ENCODE measurements at places on chromosomes 3 and 15. TPM values are rescaled to one million over a fixed set of nuclear protein-coding genes. Genes with fewer than 3 reads are reported as not detected.
A peak's percentile ranks its signal among the peaks of the same experiment; 100 is the strongest.

DNA sequence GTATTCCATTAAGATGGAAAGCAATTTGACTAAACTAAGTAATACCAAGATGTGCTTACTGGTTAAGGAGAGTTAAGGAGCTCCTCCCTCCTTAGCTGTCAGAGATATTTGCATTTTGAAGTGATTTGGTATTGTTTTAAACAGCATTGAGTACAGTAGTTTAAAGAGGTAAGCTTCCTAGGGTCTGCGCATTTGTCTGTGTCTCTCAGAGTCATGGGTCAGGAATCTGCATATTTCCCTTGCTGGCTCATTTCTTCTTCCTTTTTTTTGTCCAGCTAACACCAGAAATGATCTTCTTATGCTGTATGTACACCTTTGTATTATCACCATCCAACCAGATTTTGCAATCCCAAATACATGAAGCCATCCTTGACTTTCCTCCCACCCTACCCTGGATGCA lies 163.0 kb upstream of the BFSP2 start:
- no peak overlapping the region for H3K27ac ChIP-seq
- no peak overlapping the region for H3K4me3 ChIP-seq
- H3K27me3 ChIP-seq = peaks cover 12% of the 10 kb centered on the region
- no peak for DNase-seq
- no peaks in the 10 kb centered on the region for H3K4me1 ChIP-seq
- H3K36me3 ChIP-seq = no peaks in the 10 kb centered on the region

- H3K36me3 ChIP-seq = no peaks in the 10 kb centered on the region
- H3K4me1 ChIP-seq = peaks cover 34% of the 10 kb centered on the region
- peak overlapping the region; percentile 57 for H3K27ac ChIP-seq
- peaks cover 15% of the 10 kb centered on the region for H3K27me3 ChIP-seq
Observed at GRCh38 chr15:70142072-70142321, 44.3 kb upstream of the TLE3 start.

DNA sequence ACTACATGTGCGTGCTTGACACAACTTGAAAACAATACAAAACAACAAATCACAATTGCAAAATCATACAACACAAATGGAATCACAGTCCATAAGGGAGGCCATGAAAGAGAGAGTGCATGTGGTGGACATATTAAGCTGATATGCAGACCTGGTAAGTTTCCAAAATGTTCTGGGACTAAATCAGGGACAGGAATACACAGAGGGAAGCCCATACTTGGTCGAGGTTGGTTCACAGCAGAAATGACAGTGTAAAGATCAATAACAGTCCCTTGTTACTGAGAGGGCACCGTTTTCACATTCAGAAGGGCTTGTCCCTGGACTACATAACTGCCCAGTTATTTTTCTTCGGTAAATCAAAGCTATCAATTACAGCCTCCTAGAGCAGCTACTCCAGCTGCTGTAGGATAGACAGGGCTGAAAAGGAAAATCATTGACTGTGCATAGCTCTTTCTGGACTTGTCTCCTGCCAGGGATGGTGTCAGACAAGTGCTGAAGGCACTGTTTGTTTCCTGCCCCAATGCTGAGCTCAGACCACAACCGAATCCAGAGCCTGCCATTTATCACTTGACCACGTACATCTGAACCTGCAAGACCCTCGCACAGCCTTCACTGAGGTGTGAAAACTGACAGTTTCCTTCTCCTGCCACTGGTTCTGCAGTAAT lies 79.5 kb upstream of the KCNMB2 start:
- DNase-seq = no peak
- H3K4me1 ChIP-seq = no peaks in the 10 kb centered on the region
- no peaks in the 10 kb centered on the region for H3K36me3 ChIP-seq
- H3K27me3 ChIP-seq = peaks cover 22% of the 10 kb centered on the region
- no peak overlapping the region for H3K4me3 ChIP-seq
- no peak overlapping the region for H3K27ac ChIP-seq

DNA sequence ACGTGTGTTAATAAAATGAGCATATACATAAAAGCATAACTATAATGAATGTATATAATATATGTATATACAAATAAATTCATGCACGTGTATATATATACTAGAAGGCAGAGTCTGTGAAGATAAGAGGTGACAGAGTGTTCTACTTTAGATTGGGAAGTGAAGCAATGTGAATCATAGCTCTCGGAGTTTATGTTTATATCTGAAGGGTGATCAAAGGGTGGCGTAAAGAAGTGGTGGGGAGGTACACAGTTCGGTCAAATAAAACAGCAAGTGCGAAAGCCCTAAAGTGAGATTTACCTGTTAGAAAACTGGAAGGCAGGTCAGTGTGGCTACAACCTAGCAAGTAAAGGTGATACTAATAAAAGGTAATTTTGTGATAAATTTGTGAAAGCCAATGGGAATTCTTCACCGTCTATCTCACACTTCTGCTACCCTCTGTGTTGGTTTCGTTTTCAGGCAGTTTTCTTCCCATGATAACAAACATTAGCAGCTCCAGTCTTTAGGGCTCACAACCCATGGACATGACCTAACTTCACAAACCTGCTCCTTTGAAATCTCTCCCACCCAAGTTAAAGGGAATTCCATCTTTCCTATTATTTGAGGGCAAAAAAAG lies 46.7 kb upstream of the BCHE start:
- DNase-seq = no peak
- H3K27ac ChIP-seq = no peak overlapping the region
- no peaks in the 10 kb centered on the region for H3K27me3 ChIP-seq
- no peak overlapping the region for H3K4me3 ChIP-seq
- H3K4me1 ChIP-seq = no peaks in the 10 kb centered on the region

DNA sequence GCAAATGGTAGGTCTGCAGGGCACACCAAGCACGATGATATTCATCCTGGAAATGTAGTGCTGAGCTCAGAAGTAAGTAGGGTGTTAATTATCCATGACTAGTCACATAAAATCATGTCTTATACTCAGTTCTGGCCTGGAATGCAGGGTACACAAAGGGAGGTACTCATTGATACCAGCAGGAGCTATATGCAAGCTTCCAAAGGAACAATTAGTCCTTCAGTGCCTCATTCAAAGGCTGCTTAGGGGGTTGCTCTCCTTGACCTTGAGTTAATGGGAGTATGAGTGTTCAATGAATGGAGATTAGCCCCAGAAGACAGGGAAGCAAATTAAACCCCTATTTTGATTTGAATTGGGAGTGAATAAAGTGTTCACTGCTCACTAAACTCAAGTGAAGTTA lies 38.3 kb downstream of the CNTN6 start:
- no peaks in the 10 kb centered on the region for H3K27me3 ChIP-seq
- no peak for DNase-seq
- no peak overlapping the region for H3K4me3 ChIP-seq
- H3K4me1 ChIP-seq = no peaks in the 10 kb centered on the region
- no peaks in the 10 kb centered on the region for H3K36me3 ChIP-seq
- H3K27ac ChIP-seq = no peak overlapping the region

GRCh38 chr15:77634266-77634962 lies 1.7 kb upstream of the LINGO1 start:
- H3K4me1 ChIP-seq = peaks cover 7% of the 10 kb centered on the region
- H3K36me3 ChIP-seq = no peaks in the 10 kb centered on the region
- peak; percentile 71 for DNase-seq
- no peak overlapping the region for H3K27ac ChIP-seq

- no peak overlapping the region for H3K27ac ChIP-seq
- H3K27me3 ChIP-seq = no peaks in the 10 kb centered on the region
- DNase-seq = no peak
- H3K4me3 ChIP-seq = no peak overlapping the region
- no peaks in the 10 kb centered on the region for H3K4me1 ChIP-seq
- H3K36me3 ChIP-seq = peaks cover 73% of the 10 kb centered on the region
Observed at GRCh38 chr3:8885536-8886316, 77.5 kb downstream of the RAD18 start.

GRCh38 chr3:175107231-175107630 lies 248.1 kb downstream of the NAALADL2 start:
- DNase-seq = no peak
- H3K27ac ChIP-seq = no peak overlapping the region
- H3K27me3 ChIP-seq = no peaks in the 10 kb centered on the region

Gene DLEC1
- 0.52 TPM for total RNA-seq

Gene RAB6B
- 0.29 TPM for total RNA-seq

Gene ADAMTSL3
- total RNA-seq = not detected

GRCh38 chr3:154780263-154780662 lies 299.9 kb upstream of the MME start:
- no peak for DNase-seq
- H3K4me1 ChIP-seq = no peaks in the 10 kb centered on the region
- H3K4me3 ChIP-seq = no peak overlapping the region
- no peak overlapping the region for H3K27ac ChIP-seq

DNA sequence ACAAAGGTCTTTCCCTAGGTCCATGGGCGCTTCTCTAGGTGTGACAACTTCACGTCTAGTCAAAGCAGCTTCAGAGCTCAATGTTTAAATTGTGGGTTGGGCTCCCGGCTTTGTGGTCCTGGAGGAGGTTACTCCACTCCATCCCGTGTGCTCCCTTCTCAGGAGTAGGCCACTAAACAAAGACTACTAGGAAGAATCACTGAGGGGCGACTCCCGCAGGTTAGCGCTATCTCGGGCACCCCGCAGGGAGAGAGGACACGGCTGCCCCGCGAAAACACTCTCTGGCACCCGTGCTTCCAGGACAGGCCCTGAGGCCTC lies 500 bp downstream of the PARP6 start:
- H3K27me3 ChIP-seq = no peaks in the 10 kb centered on the region
- H3K36me3 ChIP-seq = peaks cover 20% of the 10 kb centered on the region
- DNase-seq = peak; percentile 30
- H3K27ac ChIP-seq = peak overlapping the region; percentile 87
- peaks cover 30% of the 10 kb centered on the region for H3K4me1 ChIP-seq
- H3K4me3 ChIP-seq = peak overlapping the region; percentile 90

- H3K36me3 ChIP-seq = no peaks in the 10 kb centered on the region
- H3K4me3 ChIP-seq = no peak overlapping the region
- H3K4me1 ChIP-seq = peaks cover 5% of the 10 kb centered on the region
- no peak overlapping the region for H3K27ac ChIP-seq
- H3K27me3 ChIP-seq = no peaks in the 10 kb centered on the region
- no peak for DNase-seq
Observed at GRCh38 chr3:107458871-107459270, 63.9 kb upstream of the BBX start.

Gene ACKR4
- total RNA-seq = 0.10 TPM

GRCh38 chr15:99017322-99017701 lies 9.7 kb upstream of the PGPEP1L start:
- H3K27me3 ChIP-seq = peaks cover 31% of the 10 kb centered on the region
- DNase-seq = no peak
- H3K4me1 ChIP-seq = peaks cover 3% of the 10 kb centered on the region
- no peaks in the 10 kb centered on the region for H3K36me3 ChIP-seq
- no peak overlapping the region for H3K4me3 ChIP-seq

- no peaks in the 10 kb centered on the region for H3K27me3 ChIP-seq
- peaks cover 40% of the 10 kb centered on the region for H3K36me3 ChIP-seq
- H3K4me1 ChIP-seq = no peaks in the 10 kb centered on the region
- H3K4me3 ChIP-seq = no peak overlapping the region
Observed at GRCh38 chr3:68173012-68173634, 518.7 kb upstream of the SUCLG2 start.

GRCh38 chr15:31409171-31409570 lies 82.5 kb downstream of the KLF13 start:
- no peak overlapping the region for H3K4me3 ChIP-seq
- DNase-seq = no peak
- H3K36me3 ChIP-seq = peaks cover 11% of the 10 kb centered on the region
- peaks cover 21% of the 10 kb centered on the region for H3K4me1 ChIP-seq
- no peaks in the 10 kb centered on the region for H3K27me3 ChIP-seq
- H3K27ac ChIP-seq = no peak overlapping the region

DNA sequence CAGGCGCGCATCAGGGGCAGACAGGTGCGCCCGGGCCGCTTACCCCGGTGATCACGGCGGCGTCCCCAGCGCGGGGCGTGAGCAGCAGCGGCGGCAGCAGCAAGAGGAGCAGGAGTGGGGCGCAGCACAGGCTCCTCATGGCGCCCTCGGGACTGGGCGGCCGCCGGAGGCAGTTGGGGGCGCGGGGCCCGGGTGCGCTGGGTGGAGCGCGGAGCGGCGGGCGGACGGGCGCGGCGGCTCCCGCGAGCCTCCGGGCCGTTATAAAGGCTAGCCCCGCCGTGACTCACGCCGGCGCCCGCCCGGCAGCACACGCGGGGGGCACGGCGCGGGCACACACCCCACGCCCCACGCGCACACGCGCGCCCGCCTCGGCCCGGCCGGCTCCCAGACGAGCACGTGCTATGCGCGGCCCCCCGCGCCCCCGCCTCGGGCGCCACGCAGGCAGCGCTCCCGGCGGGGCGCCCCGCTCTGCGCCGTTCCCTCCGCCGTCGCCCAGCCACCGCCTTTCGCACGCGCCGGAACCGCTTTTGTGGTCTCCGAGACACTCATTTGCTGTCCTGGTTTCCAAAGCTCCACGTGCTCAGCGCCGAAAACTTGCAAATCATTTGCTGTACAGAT lies at the start of gene PROK2:
PROK2 (minus strand) TSS at position 235 of the 618 bp plus-strand sequence; CDS start at position 139, 96 bp downstream.
- H3K27me3 ChIP-seq = peaks cover 65% of the 10 kb centered on the region
- peak within 1 kb of the TSS; percentile 40 for H3K27ac ChIP-seq
- H3K4me1 ChIP-seq = peaks cover 17% of the 10 kb centered on the region
- peak; percentile 50 for DNase-seq
- H3K36me3 ChIP-seq = no peaks in the 10 kb centered on the region

Gene SNRPN
- 66.7 TPM for total RNA-seq

GRCh38 chr3:161430307-161430706 lies 59.0 kb upstream of the SPTSSB start:
- H3K4me3 ChIP-seq = no peak overlapping the region
- H3K36me3 ChIP-seq = no peaks in the 10 kb centered on the region
- no peak overlapping the region for H3K27ac ChIP-seq
- peaks cover 20% of the 10 kb centered on the region for H3K27me3 ChIP-seq

Gene MELTF
- 2.7 TPM for total RNA-seq

- peak; percentile 79 for DNase-seq
- H3K4me1 ChIP-seq = peaks cover 18% of the 10 kb centered on the region
- H3K36me3 ChIP-seq = no peaks in the 10 kb centered on the region
- peak overlapping the region; percentile 86 for H3K4me3 ChIP-seq
Observed at GRCh38 chr3:50450209-50450921, 53.1 kb downstream of the CACNA2D2 start.

Gene TMCO5A
- total RNA-seq = not detected

GRCh38 chr3:78337801-78338211 lies 1297.9 kb downstream of the ROBO2 start:
- no peak for DNase-seq
- H3K4me3 ChIP-seq = no peak overlapping the region
- H3K4me1 ChIP-seq = no peaks in the 10 kb centered on the region

GRCh38 chr3:72322264-72322976 lies 525.8 kb downstream of the SHQ1 start:
- H3K27ac ChIP-seq = no peak overlapping the region
- no peak overlapping the region for H3K4me3 ChIP-seq
- no peaks in the 10 kb centered on the region for H3K27me3 ChIP-seq
- no peaks in the 10 kb centered on the region for H3K36me3 ChIP-seq
